CD4-positive, alpha-beta memory T cell (primary cell): ENCODE measurements at places on chromosomes 2 and 18.

GRCh38 chr18:50849419-50849821 is 29.5 kb upstream of the ME2 start:
- DNase-seq: no peak

- no peak for DNase-seq
These were observed 83.4 kb upstream of the B3GNT7 start for GRCh38 chr2:231312066-231312465.

GRCh38 chr2:223854741-223855140 is 17.4 kb upstream of the AP1S3 start:
- no peak for DNase-seq

- no peak for DNase-seq
These were observed 667.5 kb upstream of the HS6ST1 start for GRCh38 chr2:128986026-128986715.

GRCh38 chr2:207831584-207832248 is 62.0 kb upstream of the FZD5 start:
- DNase-seq: no peak

DNA sequence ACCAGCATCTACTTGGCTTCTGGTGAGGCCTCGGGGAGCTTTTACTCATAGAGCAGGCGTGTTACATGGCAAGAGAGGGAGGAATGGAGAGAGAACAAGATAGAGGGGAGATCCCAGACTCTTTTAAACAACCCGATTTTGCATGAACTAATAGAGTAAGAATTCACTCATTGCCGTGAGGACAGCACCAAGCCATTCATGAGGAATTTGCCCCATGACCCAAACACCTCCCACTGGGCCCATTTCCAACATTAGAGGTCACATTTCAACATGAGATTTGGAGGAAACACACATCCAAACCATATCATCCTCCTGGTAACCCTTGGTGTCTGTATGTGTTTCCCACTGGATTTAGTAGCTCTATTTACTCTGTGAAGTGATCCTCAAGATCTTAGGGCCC is 249.9 kb upstream of the SP5 start:
- DNase-seq: no peak

DNA sequence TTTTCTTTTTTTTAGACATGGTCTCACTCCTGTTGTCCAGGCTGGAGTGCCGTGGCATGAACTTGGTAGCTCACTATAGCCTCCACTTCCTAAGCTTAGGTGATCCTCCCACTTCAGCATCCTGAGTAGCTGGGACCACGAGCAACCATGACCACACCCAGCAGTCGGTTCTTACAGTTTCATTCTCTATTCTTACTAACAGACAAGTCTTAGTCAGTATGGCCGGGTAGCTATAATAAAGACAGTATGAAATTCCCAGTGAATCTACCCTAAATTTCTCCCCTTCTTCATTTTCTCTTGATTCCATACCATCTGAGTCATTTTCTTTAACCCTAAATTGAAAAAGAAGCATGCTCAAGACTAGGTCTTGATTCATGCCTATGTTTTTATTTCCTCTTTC is 775.3 kb upstream of the NRXN1 start:
- no peak for DNase-seq
